Aortic smooth muscle cell (primary cell): ENCODE measurements at places on chromosomes 12 and 14. TPM values are rescaled to one million over a fixed set of nuclear protein-coding genes. Genes with fewer than 3 reads are reported as not detected.

MGST1 gene
- 25.7 and 28.3 TPM in 2 replicates for total RNA-seq

RPGRIP1 gene
- total RNA-seq = not detected in 2 replicates

TAS2R9 gene
- total RNA-seq = 0.19 TPM in 1 of 2 replicates, not detected in the other

ACOT6 gene
- total RNA-seq = not detected in 2 replicates

OVCH1 gene
- 0.12 and 0.26 TPM in 2 replicates for total RNA-seq

TMCC3 gene
- 0.50 and 0.92 TPM in 2 replicates for total RNA-seq
